NCI-H2171 treated with DMSO at 0.1 percent for 48 hours (cell line): ENCODE measurements at places on chromosomes 1 and 21.

DNA sequence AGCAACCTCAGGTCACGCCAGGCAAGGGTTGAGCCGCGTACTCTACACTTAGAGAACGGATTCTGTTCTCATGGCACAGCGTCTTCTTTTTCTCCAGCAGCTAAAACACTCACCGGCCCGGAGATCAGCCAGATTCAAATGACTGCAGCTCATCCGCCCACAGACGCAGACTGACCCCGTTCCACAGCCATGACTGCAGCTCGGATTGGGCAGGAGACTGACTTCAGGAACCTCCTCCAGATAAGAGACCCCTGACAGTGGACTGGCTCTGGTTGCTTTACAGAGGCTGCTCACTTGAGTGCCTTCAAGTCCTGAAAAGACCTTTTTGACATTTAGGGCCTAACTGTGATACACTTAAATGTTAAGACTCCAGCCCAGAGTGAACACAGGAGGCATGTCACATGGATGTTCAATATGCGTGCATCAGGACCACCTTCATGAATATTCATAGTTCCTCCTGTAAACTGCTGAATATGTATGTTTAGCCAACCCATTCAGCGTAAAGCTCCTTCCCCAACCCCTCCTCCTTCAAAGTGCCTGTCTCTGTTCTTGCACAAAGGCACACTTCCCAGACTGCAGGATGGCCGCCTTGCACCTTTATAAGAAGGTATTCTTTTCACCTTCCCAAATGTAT is 42.6 kb downstream of the BACE2 start:
- DNase-seq = no peak

- DNase-seq = no peak
Observed at GRCh38 chr1:232379063-232379434, 250.9 kb downstream of the SIPA1L2 start.

- no peak for DNase-seq
Observed at GRCh38 chr1:212255705-212256307, 29.4 kb upstream of the PPP2R5A start.

GRCh38 chr1:214155987-214156625 is 124.9 kb upstream of the SMYD2 start:
- no peak for DNase-seq

- DNase-seq = no peak
Observed at GRCh38 chr1:44261171-44261817, 48.0 kb downstream of the DMAP1 start.

DNA sequence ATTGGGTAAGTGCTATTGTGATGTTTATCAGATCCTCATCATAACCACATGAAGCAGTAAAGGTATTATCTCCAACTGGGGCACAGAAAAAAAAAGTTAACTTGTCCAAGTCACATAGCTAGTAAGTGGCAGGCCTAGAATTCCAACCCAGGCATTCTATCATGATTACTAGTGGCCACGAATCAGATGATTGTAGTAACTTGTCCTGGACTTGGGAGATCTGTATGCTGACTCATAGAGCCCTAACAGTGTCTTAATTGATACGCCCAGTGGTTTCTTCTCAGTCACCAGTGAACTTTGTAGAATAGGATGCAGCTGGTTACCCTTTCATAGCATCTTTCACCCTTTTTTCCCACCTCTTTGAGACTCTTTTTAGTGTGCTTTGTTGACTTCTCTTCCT is 91.1 kb upstream of the UBE2U start:
- no peak for DNase-seq

- no peak for DNase-seq
Observed at GRCh38 chr1:247496581-247497285, 38.8 kb upstream of the OR2B11 start.

GRCh38 chr1:15836772-15837669 is 10.5 kb upstream of the SPEN start:
- no peak for DNase-seq

GRCh38 chr1:43009274-43009673 is 50.6 kb upstream of the SLC2A1 start:
- DNase-seq = no peak

GRCh38 chr1:109984190-109984455 is 442 bp upstream of the AHCYL1 start:
- no peak for DNase-seq

- no peak for DNase-seq
Observed at GRCh38 chr1:156260896-156261295, 13.0 kb upstream of the PAQR6 start.

DNA sequence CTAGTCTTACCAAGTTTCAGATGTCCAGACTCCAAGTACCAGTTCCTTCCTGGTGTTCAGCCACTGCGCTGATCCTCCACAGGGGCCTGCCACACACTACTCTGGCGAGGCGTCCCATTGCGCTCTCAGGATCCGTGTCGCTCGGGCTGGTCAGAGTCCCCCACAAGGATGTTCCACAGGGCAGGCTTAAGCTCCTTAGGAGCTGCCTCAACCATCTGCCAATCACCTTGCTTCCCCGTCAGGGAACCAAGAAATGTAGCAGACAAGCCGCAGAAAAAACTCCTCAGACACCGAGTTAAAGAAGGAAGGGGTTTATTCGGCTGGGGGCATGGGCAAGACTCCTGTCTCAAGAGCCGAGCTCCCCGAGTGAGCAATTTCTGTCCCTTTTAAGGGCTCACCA is 9.8 kb downstream of the OR2W3 start:
- DNase-seq = no peak

DNA sequence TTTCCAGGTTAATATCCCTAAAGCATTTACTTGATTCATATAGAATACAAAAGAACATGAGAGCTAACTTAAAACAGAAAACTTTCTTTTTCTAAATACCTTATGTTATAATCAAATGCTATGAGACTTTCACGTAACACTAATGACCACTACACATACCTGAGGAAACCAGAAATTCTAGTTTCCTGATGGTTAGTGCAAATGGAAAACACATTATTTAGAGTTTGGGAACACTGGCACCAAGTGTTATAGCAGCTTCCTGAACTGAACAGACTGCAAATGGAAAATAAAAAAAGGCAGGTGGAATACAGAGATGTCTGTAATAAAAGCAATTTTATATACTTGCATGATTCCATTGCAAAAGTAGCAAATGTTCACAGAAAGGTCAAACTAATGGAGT is 15.5 kb downstream of the PAXBP1 start:
- no peak for DNase-seq

DNA sequence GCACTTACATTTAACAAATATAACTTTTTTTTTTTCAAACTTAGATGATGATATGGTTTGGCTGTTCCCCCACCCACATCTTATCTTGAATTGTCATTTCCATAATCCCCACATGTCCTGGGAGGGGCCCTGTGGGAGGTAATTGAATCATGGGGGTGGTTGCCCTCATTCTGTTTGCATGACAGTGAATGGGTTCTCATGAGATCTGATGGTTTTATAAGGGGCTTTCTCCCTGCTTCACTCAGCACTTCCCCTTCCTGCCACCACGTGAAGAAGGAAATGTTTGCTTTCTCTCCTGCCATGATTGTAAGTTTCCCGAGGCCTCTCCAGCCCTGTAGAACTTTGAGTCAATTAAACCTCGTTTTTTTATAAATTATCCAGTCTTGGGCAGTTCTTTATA is 432.6 kb downstream of the AMY1C start:
- no peak for DNase-seq

DNA sequence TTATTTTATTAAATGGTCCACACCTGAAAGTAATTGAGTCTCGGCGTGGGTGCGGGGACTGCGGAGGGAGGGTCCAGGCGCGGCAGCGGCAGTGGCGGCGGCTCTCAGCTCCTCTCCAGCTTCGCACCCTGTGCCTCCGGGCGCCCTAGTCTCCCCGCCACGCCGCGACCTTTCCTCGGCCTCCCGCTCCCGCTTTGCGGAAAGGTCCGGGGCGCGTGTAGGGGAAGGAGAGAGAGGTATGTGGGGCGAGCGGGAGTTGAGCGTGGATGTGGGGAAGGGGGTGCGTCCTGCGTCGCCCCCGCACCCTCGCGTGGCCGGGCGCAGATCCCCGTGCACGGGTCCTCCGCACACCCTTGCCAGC is 13.4 kb upstream of the ALX3 start:
- DNase-seq = no peak

- DNase-seq = no peak
Observed at GRCh38 chr21:29115899-29116298, 14.5 kb upstream of the MAP3K7CL start.
